CD4-positive, alpha-beta T cell treated with Interleukin-4 for 4 hours (primary cell): ENCODE measurements at places on chromosomes 3 and 15.

- no peak for DNase-seq
Observed at GRCh38 chr15:77387365-77388105, 32.4 kb downstream of the PEAK1 start.

DNA sequence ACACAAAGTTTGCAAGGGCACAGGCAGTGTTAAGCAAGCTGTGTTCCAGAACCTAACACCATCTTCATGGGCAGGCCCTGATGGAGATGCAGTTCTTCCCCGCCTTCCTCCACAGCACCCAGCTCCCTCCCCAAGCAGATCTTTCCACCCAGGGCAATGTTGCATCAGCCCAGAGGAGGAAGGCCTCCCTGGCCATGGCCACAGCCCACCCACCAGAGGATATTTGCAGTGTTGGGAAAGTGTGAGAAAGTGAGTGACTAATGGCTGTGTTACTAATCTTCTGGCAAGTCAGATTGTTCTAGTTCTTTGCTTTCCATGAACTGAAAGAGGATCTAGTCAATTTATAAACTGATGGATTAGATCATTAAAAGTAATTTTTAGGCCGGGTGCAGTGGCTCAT is 42.0 kb upstream of the ATP10A start:
- no peak for DNase-seq

GRCh38 chr15:92979011-92979701 is 79.0 kb downstream of the CHD2 start:
- no peak for DNase-seq

DNA sequence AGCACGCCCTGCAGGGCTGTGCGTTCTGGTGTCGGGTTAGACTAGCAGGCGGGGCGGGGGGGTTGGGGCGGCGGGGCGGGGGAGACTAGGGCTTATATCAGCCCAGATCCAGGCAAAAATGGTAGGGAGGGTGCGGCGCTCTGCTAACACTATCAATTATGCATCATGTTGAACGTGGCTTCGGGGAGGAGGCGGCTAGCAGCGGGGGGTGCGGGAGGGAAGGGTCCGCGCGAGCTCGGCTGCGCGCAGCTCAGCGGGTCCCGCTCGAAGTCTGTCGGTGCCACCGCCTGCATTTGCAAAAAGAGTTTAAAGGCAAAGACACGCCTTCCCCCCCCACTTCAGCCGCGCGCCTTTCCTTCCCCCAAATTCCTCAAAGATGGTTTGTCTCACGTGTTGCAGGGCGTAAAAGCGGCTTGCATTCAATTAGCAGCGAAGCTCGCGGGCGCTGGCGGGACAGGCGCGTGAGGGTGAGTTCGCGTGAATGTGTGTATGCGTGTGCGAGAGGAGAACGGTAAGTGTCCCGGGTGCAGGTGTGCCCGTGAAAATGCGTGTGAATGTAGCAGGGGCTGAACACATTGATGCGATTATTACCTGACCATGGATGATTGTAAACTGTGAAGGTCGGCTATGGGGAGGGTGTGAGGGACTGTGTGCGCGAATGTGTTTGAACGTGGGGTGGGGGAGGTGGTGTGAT is at the start of gene ISLR2:
Gene ISLR2, plus strand, starts transcription at position 432 of the 694 bp plus-strand sequence. CDS start 2,169 bp downstream, outside the sequence.
- no peak for DNase-seq

DNA sequence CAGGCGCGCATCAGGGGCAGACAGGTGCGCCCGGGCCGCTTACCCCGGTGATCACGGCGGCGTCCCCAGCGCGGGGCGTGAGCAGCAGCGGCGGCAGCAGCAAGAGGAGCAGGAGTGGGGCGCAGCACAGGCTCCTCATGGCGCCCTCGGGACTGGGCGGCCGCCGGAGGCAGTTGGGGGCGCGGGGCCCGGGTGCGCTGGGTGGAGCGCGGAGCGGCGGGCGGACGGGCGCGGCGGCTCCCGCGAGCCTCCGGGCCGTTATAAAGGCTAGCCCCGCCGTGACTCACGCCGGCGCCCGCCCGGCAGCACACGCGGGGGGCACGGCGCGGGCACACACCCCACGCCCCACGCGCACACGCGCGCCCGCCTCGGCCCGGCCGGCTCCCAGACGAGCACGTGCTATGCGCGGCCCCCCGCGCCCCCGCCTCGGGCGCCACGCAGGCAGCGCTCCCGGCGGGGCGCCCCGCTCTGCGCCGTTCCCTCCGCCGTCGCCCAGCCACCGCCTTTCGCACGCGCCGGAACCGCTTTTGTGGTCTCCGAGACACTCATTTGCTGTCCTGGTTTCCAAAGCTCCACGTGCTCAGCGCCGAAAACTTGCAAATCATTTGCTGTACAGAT is at the start of gene PROK2:
Gene PROK2, minus strand, starts transcription at position 235 of the 618 bp plus-strand sequence. Its CDS starts 96 bp downstream, at position 139.
- peak; percentile 7 for DNase-seq

DNA sequence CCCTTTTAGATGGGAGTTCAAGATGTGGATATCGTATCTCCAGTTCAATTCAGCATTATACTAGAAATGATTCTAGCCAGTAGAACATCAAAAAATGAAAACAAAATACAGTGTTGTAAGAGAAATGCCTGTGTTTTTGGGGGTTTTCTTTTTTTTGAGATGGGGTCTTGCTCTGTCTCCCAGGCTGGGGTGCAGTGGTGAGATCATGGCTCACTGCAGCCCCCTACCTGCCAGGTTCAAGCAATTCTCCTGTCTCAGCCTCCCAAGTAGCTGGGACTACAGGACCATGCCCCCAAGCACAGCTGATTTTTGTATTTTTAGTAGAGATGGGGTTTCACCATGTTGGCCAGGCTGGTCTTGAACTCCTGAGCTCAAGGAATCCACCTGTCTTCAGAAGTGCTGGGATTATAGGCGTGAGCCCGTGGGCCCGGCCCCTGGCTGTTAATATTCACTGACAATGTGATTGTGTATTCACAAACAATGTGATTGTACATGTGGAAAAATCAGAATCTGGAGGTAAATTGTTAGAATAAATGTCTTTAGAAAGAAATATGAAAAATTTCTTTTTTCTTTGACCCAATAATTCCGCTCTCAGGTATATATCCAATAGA is 59.0 kb downstream of the ARIH1 start:
- no peak for DNase-seq

GRCh38 chr3:189712906-189713483 is 81.8 kb downstream of the TP63 start:
- DNase-seq, result no peak

DNA sequence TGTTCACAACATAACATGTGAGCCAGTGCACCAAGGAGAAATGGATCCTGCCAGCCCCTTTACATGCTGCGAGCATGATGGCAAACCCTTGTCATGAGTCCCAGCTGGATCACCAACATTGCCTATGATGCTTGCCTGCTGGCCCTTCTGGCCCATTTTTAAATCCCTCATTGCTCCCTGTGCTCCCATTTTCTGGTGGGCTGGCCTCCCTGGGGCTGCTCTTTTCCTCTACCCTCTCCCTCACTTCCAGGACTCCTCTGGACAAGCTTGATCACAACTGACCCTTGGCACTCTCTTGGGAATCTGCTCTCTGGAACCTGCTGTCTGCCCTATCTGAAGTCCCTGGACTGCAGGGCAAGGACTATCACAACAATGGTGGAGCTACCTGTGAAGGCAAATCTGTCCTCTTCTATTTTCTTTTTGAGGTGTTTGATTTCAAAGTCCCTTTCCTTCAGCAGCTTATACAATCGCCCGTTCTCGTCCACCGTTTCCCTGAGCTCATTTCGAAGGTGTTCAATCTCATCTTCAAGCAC is 16.3 kb downstream of the CCDC13 start:
- DNase-seq, result no peak

DNA sequence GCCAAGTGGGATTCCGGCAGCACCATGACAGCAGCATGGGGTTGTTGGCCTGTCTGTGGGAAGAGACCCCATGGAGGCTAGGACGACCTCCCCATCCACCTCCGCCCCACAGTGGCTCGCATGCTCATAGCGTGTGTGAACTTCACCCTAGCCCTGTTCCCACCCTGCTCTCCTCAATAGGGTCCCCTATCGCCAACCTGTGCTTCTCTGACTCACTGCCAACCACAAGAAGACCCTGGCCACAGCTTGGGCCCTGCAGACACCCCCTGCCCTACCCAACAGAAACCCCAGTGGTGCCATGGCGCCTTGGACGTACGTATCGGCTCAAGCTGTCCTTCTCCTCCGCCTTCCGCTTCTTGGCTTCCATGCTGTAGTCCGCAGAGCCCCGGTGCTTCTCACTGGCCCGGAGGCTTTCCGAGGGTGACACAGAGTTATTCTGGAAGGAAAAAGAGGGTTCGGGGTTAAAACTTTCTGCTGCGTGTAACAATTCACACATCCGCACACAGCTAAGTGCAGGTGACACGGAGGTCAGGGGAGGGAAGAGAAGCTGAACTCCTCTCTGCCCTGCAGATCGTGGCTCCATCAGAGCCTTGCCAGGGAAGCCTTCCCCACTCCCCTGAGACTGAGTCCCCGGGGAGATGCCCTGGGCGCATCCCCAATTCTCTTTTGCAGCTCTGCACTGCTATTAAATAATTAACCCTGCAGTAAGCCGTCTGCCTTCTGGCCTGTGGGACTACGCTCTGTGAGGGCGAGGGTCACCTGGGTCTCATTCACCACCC is 37.3 kb downstream of the TLE3 start:
- no peak for DNase-seq

- DNase-seq, result no peak
Observed at GRCh38 chr15:69730281-69731080, 277.9 kb downstream of the RPLP1 start.

GRCh38 chr15:67199391-67199790 is 55.1 kb downstream of the AAGAB start:
- DNase-seq, result no peak

- no peak for DNase-seq
Observed at GRCh38 chr15:25811481-25811906, 51.6 kb downstream of the ATP10A start.

GRCh38 chr3:120561251-120562045 is 34.7 kb upstream of the NDUFB4 start:
- DNase-seq, result peak; percentile 75

GRCh38 chr3:126446301-126446700 is 29.4 kb downstream of the ZXDC start:
- DNase-seq, result no peak

GRCh38 chr15:99143655-99144610 is 39.1 kb downstream of the SYNM start:
- DNase-seq, result no peak

DNA sequence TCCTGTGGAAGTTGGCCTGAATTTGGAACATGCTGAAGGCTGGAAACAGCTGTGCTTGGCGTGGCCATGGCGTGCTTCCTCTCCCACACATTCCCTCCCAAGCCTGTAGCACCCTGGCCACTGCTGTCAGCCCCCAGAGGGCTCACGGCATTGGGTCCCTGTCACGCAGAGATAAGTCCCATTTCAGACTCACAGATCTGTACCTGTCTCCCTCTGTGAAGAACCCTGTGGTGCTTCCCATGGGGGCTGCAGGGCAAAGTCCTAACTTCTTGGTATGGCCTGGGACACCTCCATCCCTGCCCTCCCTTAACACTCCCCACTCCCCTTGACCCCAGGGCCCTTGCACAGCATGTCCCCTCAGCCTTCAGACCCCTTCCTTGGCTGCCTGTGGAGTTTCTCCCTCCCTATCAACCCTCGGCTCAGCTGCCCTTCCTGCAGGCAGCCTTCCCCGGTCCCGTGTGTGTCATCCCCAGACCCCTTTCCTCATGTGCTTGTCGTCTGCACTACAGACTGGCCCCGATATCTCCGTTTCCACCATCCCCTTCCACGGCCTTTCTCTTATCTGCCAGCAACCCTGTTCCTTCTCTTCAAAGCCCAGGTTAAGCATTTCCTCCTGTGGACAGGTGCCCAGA is 28.6 kb downstream of the ABTB1 start:
- no peak for DNase-seq

- no peak for DNase-seq
Observed at GRCh38 chr3:146513386-146514051, 30.9 kb downstream of the PLSCR1 start.

GRCh38 chr3:171444001-171444690 is 16.1 kb downstream of the TNIK start:
- no peak for DNase-seq

DNA sequence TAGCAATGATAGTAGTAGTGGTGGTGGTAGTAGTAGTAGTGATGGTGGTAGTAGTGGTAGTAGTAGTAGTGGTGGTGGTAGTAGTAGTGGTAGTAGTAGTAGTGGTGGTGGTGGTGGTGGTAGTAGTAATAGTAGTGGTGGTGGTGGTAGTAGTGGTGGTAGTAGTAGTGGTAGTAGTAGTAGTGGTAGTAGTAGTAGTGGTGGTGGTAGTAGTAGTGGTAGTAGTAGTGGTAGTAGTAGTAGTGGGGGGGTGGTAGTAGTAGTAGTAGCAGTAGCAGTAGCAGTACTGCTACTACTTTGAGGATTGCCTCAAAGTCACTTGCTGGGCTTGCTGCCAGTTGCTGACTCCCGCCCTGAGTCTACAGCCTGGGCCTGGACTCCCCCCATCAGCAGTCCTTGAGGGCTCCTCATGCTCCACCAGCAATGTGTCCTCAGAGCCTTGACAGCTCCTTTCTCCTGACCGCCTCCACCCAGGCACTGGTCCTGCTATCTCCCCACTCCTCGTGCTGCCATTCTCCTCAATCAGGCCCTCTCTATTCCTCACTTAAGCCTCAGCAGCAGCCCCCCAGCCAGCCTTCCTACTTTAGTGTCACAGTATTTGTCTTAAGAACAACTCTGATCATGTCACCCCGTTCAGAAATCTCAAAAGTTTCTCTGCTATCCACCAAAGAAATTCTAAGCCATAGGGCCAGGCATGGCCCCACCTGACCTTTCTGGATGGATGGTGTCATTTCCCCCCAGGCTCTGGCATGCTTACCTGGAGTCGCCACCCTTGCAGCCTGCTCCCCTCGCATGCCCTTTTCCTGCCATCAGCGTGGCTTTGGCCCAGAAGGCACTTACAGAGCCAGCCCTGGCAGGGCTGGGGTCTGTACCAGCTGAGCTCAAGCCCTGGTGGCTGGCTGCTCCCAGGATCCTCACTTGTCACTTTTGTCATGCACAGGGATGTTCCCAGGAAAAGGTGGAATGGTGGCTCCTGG is 45.6 kb downstream of the DLEC1 start:
- no peak for DNase-seq

- no peak for DNase-seq
Observed at GRCh38 chr3:24483873-24484272, 10.8 kb downstream of the THRB start.

DNA sequence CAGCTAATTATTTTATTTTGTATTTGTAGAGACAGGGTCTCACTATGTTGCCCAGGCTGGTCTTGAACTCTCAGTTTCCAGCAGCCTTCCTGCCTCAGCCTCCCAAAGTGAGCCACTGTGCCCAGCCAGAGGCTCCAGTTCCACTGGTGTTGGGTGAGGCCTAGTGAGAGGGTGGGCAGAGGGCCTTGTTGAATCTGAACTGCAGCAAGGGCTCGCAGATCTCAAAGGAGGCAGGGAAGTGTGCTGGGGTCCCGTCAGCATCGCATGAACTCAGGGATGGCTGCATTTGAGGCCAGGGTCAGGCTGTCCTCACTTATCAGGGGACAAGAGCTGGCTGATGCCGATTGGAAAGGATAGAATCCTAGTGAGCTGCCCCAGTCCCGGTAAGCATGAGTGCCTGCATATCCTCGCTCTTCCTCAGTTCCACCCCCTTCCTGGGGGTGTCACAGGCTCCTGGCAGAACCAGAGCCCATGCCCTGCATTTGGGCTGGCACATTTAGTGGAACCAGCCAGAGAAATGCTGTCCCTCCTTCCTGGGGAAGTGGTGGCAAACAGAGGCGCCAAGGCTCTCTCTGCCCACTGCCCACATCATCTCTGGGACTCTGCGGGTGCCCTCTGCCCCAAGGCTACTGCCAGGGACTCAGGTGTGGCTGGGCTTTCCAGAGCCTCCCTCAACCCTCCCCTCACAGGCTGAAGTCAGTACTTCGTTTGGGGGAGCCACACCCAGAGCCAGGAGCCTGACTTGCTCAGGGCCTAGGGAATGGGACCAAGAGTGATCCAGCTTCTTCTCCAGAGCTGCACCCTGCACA is 24.1 kb downstream of the ALS2CL start:
- no peak for DNase-seq
